ENCODE measurements at places on chromosomes 11 and 22. TPM values are rescaled to one million over a fixed set of nuclear protein-coding genes. Genes with fewer than 3 reads are reported as not detected.

DNA sequence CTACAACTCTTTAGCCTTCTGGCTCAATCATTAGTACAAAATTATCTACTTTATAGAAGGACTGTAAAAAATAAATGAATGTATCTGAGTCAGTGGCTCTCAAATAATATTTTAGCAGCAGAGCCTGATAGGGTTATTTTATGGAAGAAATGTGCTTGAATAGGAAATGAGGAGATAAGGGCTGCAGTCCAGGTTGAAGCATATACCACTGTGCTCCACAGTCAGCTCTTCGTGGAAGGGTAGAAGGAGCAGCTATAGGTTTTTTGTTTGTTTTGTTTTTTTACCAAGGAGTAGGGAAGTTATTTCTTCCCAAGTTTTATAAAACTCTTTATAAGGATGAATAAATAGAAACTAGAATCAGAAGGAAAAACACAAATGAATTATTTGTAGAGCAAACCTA lies 242.0 kb downstream of the DLG2 start:
- no peak for DNase-seq

DNA sequence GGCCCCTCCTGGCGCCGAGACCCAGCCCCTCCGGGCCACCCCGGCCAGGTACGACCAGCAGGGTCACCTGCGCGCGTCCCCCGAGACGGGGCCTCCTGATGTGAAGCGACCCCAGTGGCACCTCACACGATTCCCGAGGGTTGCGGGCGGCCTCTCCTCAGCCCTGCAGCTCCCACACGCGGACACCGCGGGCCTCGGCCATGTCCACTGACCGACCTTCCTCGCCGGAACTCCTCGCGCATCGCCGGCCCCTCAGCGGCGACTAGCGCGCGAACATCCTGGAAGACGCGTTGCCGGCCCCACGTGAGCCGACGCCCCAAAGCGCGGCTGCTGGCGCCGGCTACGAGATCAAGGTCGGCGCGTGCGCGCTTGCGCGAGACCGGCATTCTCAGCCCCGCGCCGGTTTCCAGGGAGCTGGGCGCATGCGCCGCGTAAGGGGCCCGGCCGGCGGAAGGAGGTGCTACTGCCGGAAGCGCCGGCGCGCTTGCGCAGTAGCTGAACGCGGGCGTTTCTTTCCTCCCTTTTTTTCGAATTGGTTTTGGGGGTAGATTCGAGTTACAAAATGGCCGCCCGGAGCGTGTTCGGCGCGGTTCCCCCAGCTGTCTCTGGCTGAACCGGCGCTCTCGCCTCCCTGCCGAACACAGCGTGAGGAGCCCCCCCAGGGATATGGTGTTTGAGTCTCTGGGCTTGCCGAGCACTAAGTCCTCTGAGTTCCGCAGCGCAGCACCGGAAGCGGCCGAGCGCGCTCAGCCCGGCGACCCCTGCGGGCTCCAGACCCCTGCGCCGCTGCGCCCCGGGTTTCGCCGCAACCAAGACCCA lies at the start of gene NUP50:
NUP50 (plus strand) TSS at position 475 of the 819 bp plus-strand sequence. CDS start 4,253 bp downstream, outside the sequence.
- DNase-seq = peak; percentile 96

DNA sequence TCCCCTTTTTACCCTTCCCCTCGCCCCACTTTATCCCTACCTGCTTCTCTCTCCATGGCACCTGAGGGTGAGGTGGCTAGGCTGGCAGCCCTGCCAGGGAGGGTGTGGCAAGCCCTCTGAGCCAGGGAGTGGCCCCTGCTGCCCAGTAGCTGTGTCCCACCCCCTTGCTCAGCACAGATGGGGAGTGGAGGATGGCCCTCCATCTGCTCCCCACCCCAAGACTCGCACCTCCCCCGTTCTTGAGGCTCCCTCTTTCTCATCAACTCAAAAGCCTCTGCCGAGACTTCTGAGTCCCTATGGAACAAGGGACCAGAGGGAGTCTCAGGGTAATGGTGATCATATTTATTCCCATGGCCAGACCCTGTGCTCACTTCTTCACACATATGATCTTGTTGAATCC lies 1.7 kb downstream of the TMEM151A start:
- DNase-seq = no peak

- DNase-seq = no peak
Measured at GRCh38 chr11:128522943-128523518, 64.3 kb downstream of the ETS1 start.

DNA sequence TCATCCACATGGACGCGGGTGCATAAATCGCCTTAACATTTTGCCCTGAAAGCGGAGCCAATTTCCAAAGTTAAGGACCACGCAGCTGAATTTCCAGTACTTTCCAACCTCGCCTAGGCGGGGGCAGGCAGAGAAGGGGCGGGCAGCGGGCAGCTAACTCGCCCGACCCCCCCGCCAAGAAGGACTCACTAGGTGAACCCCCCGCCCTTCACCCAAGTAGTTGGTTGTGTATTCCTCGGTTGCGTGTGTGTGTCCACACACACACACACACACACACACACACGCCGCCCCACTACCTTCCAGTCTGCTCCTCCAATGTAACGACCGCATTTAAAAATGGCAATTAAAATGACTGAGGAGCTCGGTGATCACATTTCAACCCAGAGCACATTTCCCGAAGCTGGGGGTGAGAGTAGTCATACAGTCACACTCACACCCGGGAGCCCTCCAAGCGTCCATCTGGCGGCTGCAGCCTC lies 1.4 kb downstream of the TENM4 start:
- DNase-seq = no peak

DNA sequence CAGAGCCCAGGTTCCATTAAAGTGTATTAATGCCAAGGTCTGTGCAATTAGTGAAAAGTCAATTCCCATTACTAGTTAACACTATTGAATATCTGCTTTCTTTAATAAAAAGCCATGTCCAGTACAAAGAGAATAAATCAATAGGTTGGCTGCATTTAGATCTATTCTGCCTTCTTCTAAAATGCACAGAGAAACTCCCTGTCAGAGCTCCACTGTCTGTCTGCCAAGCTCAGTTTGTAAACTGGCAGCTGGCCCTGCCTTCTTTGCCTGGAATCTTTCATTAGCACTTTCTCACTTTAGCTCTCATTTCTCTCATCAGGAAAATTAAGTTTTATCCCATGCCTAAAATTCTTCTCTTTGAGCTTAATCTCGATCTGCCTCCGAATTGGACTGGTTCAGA lies 35.6 kb downstream of the ARL14EP start:
- no peak for DNase-seq

GRCh38 chr11:103862802-103863174 lies 173.7 kb upstream of the DDI1 start:
- peak; percentile 35 for DNase-seq

- DNase-seq = peak; percentile 6
Measured at GRCh38 chr22:49308300-49308699, 519.4 kb downstream of the BRD1 start.

- no peak for DNase-seq
Measured at GRCh38 chr22:23152238-23153114, 7.2 kb downstream of the RAB36 start.

DNA sequence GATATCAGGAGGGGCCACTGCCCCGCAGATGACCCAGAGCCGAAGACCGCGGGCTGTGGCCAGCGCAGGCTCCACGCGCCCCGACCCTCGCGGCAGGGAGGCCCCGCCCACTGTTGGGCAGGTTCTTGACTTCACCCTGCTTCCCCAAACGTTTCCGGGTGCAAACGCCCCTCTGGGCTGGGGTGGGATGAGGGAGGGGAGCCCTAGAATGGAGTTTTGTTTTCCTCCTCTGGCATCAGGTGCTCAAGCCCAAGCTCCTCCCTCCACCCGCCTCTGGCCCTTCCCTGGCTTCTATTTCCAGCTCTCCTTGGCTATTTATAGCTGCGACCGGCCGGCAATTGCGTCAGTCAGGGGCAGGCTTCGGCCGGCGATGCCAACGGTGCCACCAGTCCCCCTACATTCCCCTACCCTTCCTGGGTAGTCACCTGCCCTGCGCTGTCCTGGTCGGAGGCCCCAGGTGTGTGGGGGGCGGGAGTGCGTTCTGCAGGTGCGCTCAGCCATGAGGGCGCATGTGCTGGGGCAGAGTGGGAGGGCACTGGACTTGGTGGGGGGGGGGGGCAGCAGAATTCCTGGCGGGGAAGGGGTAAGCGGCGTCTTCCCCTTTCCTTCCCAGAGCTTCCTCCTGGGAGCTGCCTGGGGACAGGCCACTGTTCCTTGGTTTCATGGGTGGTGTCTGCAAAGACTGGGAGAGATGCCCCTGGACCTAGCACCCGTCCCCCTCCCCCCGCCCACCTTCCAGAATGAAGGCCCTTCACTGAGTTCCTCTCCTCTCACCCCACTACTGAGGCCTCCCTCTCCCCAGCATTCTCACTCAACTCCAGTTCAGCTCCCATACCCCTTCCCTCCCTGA lies 23.6 kb downstream of the DUSP8 start:
- peak; percentile 83 for DNase-seq

GRCh38 chr11:108697872-108698473 lies 33.1 kb downstream of the DDX10 start:
- DNase-seq = peak; percentile 31

DNA sequence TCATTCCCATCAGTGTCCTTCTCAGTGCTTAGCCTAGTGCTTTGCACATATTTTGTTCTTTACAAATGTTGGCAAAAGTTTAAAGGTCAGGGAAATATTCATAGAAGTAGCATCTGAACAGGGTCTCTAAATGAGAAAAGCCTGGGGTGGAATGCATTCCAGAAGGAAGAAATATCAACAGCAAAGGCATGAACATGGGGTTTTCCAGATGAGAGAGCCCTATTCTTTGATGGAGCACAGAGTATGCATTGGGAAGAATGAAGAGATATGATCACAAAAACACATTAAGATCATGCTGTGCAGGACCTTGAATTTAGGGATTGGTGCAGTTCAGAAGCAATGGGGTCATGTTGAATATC lies 140.2 kb downstream of the SNX19 start:
- DNase-seq = no peak

GRCh38 chr11:117071344-117071787 lies 26.9 kb downstream of the SIK3 start:
- DNase-seq = no peak

GRCh38 chr22:41561335-41561734 lies 525 bp downstream of the CSDC2 start:
- DNase-seq = peak; percentile 54

GRCh38 chr11:46234311-46234710 lies 43.2 kb upstream of the CREB3L1 start:
- DNase-seq = no peak

DNA sequence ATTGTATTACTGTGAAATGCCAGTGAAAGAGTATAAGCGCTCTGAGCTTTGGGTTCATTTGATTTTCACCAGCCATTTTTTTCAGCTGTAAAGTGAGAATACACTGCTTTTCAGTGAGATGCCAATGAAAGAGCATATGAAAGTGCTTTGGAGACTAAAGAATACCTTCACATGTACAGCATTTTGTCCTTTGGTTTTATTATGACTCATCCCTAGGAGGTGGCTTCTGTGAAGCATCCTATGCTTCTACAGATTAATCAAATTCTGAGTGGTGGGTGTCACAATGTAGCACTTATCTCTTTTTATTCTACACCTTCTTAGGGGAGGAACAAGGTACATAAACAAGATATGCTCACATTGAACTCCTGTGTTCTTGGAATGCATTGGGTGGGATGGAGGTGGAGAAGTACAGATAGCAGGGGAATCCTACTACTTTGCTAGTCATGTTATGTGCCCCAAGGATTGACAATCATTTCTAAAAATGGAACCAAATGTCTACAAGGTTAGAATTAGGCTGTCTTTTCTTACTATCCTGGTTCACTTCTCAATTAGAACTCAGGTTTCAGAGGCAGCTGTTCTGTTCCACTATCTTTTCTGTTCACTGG lies 18.7 kb downstream of the TRIM44 start:
- DNase-seq = no peak

GRCh38 chr11:2129699-2130366 lies 9.4 kb downstream of the IGF2 start:
- DNase-seq = no peak

- no peak for DNase-seq
Measured at GRCh38 chr11:98136357-98136756, 884.4 kb upstream of the CNTN5 start.

DNA sequence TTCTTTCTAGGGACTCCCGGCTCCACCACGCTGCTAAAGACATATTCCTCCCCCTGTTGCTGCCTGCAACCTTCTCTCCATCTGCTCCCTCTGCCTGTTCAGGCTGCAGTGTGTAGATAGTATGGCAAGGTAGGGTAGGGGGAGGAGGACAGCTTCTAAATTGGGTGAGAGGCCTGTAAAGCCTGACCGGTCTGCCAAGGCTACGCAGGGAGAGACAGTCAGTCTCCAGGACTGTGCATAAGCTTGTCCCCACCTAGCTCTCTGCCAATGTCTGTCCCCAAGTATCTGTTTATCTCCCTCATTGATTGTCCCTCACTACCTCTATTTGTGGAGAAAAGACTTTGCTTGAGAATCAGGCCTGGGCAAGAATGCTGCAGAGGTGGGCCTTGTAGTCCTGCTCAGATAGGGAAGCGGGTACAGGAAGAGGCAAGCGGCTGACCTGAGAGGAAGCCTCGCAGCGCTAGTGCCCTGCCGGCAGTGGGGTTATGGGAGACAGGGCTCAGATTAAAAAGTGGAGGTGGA lies 871 bp upstream of the SEZ6L start:
- DNase-seq = peak; percentile 44

The IL17REL gene
- total RNA-seq = 0.11 TPM

The RAB38 gene
- 18.7 TPM for total RNA-seq

The SEPTIN3 gene
- 33.3 TPM for total RNA-seq

The FXYD2 gene
- 0.70 TPM for total RNA-seq

The RAPSN gene
- total RNA-seq = 0.48 TPM

The GRIA4 gene
- total RNA-seq = 0.46 TPM

The LIPT2 gene
- 7.1 TPM for total RNA-seq

The NECTIN1 gene
- total RNA-seq = 121 TPM

The LDHAL6A gene
- total RNA-seq = not detected

The HTR3A gene
- total RNA-seq = 4.1 TPM

The CABP4 gene
- not detected for total RNA-seq

The DENND5A gene
- 57.6 TPM for total RNA-seq

The KBTBD4 gene
- total RNA-seq = 15.9 TPM

The APOA5 gene
- total RNA-seq = 0.11 TPM

Data from H9 (cell line).